ENCODE measurements at places on chromosomes 2 and 18.
A peak's percentile ranks its signal among the peaks of the same experiment; 100 is the strongest.

DNA sequence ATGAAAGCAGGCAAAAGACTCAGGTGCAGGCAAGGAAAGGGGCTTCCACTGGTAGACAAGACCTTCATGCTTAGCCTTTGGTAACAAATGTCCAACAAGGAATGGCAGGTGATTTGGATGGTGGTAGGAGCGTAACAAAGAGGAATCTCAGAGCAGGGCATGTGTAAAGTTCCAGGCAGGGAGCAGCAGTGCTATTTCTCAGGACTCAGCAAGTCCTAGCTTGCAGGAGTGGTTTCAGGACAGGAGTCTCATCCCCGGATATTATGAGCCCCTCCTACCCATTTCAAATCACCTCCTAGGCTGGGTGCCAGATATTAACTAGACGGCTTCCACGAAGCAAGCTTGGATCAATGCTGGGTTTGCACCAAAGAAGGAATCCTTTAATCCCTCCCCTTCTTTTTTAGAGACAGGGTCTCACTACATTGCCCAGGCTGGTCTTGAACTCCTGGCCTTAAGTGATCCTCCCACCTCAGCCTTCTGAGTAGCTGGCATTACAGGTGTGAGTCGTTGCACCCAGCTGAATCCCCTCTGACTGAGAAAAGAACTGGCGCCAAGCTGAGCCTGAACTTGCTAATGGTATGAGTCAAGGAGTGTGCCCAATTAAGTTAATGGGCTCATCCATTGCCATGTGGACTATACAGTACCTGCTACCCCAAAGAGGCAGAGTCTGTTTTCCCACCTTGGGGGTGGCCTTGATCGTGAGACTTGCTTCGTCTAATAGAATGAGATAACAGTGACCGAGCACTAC lies 190.3 kb downstream of the ARL4C start:
- DNase-seq: peak; percentile 43

GRCh38 chr2:128640166-128640844 lies 321.6 kb upstream of the HS6ST1 start:
- DNase-seq: no peak

GRCh38 chr2:238950551-238950950 lies 102.7 kb downstream of the TWIST2 start:
- DNase-seq: no peak

GRCh38 chr2:60934165-60934722 lies 52.9 kb downstream of the REL start:
- no peak for DNase-seq

- DNase-seq: no peak
These were observed 31.8 kb upstream of the TMEM131 start for GRCh38 chr2:98027538-98027937.

GRCh38 chr2:26649992-26650712 lies 9.0 kb upstream of the CIB4 start:
- no peak for DNase-seq

DNA sequence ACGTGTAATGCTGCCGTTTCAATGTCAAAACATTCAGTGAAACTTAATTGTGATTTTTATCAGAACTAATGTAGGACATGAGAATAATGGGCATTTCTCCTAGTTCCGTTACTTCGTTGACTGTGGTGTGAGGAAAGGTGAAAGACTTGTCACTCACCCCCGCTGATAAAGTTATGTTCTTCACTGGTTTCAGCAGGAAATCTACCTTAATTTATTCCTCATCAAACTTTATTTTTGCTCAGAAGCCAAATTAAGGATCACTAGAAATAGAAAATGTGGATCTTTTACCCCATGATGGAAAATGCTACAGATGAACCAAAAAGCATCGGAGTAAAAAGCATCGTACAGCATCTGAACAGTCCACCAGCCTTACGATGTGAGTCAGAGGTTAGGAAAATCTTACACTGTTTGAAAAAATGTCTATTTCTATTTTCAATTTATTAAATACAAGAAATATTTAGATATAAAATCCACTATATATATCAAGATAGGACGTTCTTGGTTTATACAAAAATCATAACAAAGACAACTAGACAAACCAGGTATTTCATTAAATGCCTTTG lies 1.0 kb upstream of the ROCK1 start:
- no peak for DNase-seq

- DNase-seq: no peak
These were observed 2.0 kb upstream of the DDX18 start for GRCh38 chr2:117812443-117812842.

DNA sequence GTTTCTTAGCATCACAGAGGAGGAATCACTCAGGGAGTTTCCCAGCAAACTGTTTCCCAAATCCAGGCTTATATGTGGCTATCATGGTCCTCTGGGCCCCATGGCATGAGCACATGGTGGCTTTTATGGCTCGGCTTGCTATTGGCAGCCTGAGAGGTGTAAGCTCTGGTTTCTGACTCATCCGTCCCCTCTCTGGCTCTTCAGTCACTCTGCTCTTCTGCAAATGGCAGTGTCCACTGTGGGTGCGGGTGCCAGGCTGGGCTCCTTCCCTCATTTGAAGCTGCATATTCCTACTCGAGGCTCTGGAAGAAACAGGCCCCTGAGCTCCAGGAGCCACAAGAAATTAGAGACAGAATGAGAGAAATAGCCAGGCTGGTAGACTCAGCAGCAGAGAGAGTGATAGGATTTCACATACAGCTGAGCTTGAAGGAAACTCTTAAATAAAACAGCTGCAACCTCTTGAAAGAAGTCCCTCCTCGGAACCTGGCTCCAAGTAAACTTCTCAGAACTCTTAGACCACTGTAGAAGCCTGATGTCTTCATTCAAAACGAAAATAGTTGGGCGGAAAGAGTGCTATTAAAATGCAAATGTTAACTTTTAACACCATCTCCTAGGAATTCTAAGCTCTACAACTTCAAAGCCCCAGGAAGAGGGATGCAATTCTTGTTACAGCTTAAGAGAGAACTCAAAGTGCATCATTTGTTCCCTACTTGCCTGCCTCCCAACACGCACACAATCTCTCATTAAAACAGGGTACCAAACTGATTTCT lies 212.6 kb upstream of the SP5 start:
- DNase-seq: no peak

- DNase-seq: no peak
These were observed 51.1 kb downstream of the POLR1A start for GRCh38 chr2:86054535-86055082.

GRCh38 chr2:232375164-232375563 lies 3.4 kb upstream of the ALPP start:
- DNase-seq: no peak

DNA sequence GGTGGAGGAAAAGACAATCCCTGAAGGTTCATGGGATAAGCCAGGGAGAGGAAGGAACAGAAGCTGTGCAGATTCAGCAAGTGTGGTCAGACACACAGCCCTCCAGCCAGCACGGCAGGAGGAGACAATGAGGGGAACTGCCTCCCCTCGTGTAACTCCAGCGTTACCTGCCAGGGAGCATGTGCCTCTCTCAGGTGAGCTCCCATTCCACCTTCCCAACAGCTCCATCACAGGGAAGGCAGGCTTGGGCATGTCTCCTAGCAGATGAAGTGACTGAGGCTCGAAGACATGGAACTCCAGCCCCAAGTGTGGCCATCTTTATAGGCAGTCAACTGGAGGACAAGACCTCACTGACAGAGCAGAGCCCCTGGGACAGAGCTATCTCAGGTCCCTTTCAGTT lies 47.4 kb downstream of the ZBTB7C start:
- DNase-seq: no peak

DNA sequence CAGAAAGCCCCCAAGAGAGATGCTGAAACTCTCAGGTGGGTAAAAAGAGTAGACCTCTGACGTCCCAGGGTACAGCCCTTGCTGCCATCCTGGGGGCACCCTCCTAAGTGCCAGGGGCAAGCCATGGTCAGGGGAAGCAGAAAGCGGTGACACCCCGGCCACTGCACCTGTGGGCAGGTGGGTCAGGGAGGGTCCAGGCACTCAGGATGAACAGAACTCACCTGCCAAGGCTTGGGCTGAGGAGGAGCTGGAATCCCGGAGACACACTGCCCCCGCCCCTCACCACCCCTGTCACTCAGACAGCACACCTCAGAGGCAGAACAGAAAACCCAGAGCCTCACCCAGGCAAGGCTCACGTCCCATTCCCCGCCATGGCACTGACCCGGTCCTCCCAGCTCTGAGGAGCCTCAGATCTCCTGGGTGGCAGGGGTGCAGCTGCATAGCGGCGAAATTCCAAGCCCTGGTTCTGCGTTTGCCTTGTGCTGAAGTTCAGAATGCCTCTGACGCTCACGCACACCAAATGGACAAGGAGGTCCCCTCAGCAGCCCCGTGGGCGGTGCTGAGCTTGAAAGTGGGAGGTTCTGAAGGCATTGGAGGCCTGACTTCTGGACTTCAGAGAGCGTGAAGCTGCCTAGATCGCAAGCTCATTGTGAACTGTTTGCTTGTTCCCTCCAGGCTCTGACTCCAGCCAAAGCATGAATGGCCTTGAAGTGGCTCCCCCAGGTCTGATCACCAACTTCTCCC lies 4.3 kb downstream of the GPR17 start:
- DNase-seq: no peak

- DNase-seq: peak; percentile 55
These were observed 10.4 kb downstream of the COLEC11 start for GRCh38 chr2:3604991-3605961.

DNA sequence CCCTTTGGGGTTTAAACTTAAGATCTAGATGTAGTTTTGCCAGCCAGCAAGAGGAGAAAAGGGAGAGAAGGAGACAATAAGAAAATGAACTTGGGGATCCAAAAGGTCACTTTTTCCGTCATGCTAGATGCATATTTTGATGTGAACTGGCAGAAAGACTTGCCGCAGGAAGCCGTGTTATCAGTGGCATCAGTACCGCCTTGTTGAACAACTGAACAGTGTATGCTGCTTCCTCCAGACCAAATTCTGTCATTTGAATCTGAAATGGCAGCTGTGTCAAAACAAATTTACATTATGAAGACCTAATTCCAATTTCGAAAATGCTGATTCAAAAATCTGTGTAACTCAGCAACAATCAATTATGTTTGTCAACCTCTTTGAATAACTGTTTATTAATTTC lies 42.1 kb downstream of the TMEM200C start:
- DNase-seq: no peak

GRCh38 chr2:133362061-133362476 lies 206.2 kb downstream of the NCKAP5 start:
- peak; percentile 81 for DNase-seq

DNA sequence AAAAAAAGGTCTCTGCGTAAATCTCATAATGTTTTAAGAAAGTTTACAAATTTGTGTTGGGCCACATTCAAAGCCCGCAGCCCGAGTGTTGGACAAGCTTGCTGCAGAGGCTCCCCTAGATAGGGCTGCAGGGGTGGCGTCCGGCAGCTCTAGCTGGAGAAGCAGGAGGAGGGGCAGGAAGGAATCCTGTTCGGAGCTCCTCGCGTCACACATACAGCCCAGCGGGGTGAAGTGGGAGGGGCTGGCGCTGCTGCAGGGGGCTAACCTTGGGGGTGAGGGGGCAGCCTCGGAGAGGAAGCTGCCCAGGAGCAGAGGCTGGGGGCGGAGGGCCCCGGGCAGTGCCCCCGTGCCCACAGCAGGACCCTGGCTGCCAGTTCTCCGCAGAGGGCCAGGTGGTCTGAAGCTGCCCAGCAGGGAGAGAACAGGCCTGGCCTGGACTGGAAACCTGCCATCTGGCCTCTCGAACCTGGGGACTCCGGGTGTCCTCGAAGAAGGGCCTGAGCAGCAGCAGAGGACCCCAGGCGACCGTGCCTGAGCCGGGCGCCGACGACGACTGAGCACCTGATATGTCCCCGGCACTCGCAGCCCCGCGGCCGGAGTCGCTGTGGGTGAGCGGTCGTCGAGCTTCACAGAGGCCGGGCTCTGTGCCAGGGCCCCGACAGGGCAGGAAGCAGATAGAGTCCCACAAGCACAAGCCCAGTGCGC lies 2.6 kb upstream of the GPR35 start:
- no peak for DNase-seq

DNA sequence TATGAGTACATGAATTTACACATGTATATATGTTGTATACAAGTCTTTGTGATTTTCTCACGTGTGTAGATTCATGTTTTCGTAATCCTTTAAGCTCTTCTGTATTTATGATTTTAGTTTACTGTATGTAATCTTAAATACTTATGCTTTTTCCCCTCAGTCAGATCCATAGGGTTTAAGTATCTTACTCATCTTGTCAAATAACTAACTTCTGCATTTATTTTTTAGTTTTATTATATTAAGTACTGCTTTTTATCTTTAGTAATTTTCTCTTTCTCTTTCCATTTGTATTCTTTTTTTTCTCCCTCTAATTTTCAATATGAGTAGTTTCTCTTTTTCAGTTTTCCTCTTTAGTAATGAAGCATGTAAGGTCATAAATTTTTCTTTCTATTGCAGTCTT lies 179.4 kb downstream of the LCLAT1 start:
- no peak for DNase-seq

DNA sequence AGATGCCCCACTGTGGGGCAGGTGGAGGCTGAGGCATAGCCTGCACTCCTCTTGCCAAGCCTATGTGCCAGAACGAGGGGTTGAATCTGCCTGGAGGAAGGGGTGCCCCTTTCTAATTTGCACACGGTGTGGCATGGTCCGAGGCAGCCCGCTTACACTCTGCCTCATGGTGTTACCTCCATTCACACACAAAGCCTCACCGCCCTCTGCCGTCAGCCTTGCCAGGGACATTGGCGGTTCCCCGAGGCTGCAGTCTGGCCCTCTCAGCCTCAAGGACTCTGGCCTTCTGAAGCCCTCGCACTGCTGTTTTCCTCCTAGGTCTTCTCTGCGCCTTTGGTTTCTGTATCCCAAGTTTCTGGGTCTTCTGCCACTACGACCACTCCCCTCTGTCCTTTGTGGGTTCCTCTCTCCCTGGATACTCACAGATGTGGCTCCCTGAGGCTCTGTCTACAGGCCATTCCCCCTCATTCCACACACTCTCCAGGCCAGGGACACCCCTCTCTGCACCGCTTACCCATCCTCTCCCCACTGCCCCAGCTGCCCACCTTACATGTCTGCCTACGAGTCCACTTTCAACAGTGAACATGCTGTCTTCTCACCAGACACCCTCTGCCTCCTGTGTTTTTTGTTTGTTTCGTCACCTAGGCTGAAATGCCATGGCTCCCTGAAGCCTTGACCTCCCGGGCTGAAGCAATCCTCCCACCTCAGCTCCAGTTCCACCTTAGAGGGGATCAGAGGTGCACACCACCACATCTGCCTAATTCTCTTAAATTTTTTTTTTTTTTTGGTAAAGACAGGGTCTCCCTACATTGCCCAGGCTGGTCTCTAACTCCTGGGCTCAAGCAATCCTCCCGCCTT lies 7.9 kb upstream of the ASPRV1 start:
- DNase-seq: no peak
